Activated naive CD8-positive, alpha-beta T cell treated with anti-CD3 and anti-CD28 coated beads, Interleukin-2, amount 10 ng/mL, durations not matched to agents 7 days and 5 days (primary cell): ENCODE measurements at places on chromosomes 11 and 22. TPM values are rescaled to one million over a fixed set of nuclear protein-coding genes. Genes with fewer than 3 reads are reported as not detected.

DNA sequence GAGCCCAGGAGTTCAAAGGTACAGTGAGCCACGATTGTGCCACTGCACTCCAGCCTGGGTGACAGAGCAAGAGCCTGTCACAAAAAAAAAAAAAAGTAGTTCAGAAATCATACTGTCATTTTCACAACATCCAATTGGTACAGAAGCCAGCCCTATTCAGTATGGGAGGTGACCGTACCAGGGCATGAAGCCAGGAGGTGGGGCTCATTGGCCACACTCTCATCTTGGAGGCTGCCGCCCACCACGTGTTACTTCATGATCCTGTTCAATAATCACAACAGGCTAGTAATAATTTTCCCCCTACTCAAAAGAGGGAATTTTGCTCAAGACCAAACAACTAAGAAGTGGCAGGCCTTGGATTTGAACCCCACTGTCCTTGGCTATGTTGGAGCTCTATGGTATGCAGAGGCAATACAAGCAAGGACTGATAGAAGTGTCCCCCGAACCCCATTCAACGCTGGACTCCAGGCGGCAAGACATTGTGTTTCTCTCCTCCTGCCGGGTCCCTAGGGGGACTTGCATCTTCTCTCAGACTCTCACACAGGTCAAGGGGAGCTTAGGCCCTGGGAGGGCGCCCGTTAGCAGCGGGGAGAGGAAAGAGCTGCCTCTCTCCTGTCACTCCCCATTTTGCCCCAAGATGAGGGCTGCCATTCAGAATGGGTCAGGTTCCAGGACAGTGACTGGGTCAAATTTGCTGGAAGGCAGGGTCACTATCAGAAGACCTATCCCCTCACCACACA lies 40.2 kb upstream of the EMID1 start:
- no peak for DNase-seq

GRCh38 chr11:120384476-120384875 lies 48.3 kb downstream of the ARHGEF12 start:
- no peak for DNase-seq

DNA sequence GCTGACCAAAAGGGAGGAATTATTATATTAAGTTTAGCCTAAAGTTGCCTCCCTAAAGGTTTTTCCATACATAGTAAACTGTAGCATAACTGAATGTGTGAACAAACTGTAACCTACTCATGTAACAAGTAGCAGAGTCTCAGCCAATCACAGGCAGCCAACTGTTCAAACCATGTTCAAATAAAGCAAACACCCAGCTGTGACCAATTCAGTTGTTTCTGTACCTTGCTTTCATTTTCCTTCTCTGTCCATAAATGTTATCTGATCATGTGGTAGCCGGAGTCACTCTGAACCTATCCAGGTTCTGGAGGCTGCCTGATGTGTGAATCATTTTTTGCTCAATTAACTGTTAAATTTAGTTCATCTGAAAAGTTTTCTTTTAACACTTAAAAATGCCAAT lies 373.5 kb downstream of the GUCY1A2 start:
- DNase-seq, result no peak

DNA sequence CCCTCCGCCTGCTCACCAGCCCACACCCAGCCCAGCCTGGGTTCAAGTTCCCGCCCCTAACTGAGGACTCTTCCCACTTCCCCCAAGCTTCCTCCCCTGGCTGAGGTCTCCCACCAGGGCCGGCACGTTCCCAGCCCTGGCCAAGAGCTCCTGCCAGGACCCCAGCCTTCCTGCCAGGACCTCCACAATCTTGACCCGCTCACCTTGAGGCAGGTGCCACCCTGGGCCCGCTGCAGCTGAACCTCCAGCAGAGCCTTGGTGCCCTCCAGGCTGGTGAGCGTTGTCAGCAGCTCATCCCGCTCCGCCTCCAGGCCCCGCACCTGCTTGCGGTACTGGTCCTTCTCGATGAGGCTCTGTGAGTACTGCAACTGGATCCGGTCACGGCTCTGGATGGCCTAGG lies 13.2 kb downstream of the CARD10 start:
- no peak for DNase-seq

DNA sequence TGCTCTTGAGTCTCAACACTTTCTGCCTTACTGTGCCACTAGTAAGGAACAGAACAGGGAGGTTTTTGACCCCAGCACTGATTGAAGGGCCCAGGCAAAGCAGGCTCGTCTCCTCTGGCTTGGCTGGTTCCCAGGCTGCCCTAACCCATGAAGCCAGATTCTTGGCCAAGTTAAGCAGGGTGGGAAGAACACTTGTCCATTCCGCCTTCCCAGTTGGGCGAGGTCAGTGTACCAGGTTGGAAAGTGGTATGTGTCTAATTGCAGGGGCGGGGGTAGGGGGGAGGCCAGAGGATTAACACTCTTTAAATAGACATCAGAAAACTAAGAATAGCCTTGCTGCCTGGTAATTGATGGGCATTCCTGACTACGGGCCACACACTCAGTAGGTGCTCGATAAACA lies 14.4 kb downstream of the TIMP3 start:
- DNase-seq, result no peak

- no peak for DNase-seq
Measured at GRCh38 chr11:102729849-102730815, 5.4 kb upstream of the MMP8 start.

- no peak for DNase-seq
Measured at GRCh38 chr22:21711851-21712250, 23.7 kb downstream of the YPEL1 start.

- no peak for DNase-seq
Measured at GRCh38 chr11:57566905-57567514, 462 bp downstream of the UBE2L6 start.

DNA sequence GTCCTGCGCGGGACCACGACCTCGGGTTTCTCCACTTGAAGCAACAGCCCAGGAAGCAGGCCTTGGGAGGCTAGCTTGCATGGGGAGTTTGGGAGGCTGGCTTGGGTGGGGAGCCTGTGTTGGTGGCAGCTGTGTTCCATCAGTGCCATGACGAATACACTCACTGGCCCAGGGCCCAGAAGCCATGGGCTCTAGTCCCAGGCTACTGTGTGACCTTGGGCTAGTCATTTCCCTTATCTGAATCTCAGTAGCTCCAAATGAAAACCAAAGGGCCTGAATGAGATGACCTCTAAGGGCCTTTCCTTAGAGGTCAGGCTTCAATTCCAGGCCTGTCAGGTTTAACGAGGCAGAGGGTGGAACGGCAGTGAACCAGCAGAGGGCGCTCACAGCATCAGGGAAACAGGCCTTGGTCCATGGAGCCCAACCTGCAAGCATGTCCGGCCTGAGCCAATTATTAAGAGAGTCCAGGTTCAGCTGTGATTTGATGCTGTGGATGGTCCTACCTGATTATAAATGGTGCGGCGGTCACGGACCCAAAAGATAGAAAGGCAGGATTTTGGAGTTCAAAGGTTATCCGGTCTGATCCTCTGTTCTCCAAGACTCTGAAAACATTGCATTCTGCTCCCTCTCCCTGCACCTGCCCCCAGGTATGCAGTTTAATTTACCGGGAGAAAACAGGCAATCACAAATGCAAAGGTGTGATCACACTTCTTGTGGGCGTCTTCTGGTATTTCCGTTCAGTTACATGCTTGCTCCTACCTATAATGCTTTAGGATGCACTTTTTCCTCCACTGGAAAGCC lies 15.9 kb downstream of the PTPN5 start:
- peak; percentile 73 for DNase-seq

GRCh38 chr11:12269446-12270214 lies 107.7 kb upstream of the PARVA start:
- DNase-seq, result no peak

DNA sequence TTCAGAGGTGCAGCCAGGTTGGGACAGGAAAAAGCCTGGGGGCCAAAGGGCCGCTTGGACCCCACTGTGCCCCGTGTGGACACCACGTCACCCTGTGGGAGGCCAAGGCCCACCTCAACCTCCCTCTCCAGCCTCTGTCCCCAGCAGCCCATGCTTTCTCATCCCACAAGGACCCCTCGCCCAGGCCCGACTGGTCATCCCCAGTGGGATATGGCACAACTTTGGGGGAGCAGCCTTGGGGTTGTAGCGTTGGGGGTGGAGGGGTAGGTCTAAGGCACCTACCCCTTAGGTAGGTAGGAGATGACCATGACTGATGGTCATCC lies 44.0 kb downstream of the IGF2 start:
- DNase-seq, result no peak

GRCh38 chr22:23187871-23188700 lies 7.8 kb downstream of the BCR start:
- no peak for DNase-seq

DNA sequence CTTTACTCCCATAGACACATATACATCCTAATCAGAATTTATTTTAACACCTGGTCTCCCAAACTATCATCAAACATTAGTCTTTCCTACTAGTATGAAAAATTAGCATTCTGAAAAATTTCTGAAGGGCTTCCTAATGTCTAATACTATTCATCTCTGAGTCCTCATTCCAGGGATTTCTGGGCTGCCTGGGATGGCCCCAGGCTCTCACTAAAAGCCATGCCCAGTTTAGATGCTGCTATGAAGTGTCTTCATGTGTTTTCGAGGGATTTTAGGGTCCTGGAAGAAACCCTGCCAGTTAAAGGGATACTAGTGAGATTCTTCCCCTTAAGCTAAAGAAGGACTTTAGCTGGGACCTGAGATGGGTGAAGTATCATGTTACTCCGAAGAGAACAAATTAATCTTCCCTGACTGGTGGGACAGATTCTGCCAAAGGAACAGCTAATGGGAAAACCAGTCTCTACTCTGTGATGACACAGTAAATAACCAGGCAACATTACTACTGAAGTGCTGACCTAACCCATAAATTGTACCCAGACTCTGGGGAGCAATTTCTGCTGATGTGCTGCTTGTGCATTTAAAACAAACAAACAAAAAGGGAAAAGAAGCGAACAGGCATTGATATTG lies 342.6 kb downstream of the SOX6 start:
- DNase-seq, result no peak

GRCh38 chr11:69300120-69301060 lies 6.4 kb downstream of the MYEOV start:
- no peak for DNase-seq

GRCh38 chr11:2651054-2651617 lies 48.7 kb downstream of the KCNQ1OT1 start:
- DNase-seq, result no peak

DNA sequence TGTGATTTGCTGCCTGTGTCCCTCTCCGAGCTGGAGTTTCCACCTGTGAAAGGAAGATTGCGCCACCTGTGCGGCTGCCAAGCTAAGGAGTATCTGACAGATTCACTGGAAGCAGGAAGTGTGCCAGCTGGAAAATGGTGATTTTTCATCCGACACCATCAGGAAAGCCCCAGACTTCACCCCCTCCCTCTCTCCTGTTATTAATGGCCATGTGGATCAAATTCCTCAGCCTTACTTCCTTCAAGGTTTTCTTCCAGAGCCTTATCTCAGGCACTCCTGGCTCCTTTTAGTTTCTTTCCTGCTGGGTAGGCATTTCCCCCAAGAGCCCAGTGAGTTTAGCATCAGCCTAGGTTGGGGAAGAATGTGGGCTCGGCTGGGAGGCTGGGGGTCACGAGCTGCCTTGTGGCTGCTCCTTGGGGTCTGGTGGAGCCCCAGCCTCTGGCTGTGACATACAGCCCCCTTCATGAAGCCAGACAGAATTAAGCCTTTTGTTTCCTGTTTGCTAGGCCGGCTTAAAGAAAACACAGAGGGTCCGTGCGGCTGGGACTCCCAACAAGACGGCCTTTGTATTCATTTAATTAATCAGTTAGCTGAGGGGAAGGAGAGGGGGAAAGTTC lies 37.1 kb downstream of the PKNOX2 start:
- no peak for DNase-seq

GRCh38 chr11:48054994-48055291 lies 74.6 kb downstream of the PTPRJ start:
- DNase-seq, result peak; percentile 34

GRCh38 chr11:71282581-71283351 lies 30.4 kb upstream of the SHANK2 start:
- no peak for DNase-seq

GRCh38 chr11:57464539-57465181 lies 4.3 kb downstream of the RTN4RL2 start:
- no peak for DNase-seq

DNA sequence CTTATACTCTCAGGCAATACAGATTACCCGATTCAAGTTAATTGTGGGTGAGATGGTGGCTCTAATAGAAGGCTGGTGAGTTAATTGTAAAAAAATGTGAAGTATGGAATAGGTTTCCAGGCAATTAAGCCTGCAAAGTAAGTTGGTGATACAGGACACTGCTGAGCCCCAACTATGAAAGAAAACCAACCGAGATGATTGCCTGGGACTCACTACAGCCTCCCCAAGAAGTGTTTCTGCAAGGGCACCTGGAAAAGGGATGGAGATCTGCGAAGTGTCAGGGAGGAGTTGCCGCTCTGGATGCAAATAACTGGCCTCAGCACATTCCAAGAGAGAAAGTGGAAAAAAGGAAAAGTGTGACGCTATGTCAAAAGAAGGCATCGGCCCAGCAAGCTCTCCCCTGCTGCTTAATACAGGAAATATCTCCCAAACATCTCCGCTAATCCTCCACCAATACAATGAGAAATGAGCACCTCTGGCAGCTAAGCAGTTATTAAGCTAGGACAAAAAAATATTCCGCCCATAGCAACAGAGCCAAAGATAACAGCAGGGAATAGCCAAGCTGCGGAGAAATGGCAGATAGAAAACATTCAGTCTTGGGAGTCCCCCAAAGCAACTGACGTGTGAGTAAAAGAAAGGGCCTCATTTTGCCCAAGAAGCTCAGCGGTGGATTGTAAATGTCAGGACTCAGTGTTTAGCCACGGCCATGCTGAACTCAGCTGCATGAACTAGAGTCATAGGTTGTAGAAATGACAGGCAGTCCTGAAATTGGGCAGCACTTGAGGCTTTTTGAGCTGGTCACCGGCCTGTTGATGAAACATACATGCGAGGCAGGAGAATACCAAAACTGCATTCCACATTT lies 133.7 kb downstream of the SNX19 start:
- no peak for DNase-seq

DNA sequence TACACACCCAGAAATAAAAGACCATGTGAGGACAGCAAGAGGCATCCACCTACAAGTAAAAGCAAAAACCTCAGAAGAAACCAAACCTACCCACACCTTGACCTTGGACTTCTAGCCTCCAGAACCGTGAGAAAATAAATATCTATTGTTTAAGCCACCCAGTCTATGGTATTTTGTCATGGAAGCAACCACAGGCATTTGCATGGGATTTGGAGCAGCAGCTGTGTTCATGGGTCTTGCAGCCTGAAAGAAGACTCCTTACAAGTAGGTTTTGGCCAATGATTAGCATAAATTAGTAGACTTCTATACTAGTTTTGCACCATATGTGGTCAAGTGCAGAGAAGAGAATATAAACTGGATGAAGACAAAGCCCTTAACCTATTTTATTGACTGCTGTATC lies 27.9 kb downstream of the FSHB start:
- DNase-seq, result no peak

Gene BDNF
- not detected for total RNA-seq

Gene PSMC3
- 113 TPM for total RNA-seq

Gene DRG1
- 87.8 TPM for total RNA-seq

Gene OR51B4
- not detected for total RNA-seq

Gene CYP2D6
- total RNA-seq, result 3.7 TPM

Gene ACR
- total RNA-seq, result not detected

Gene SYT7
- total RNA-seq, result not detected

Gene PYGM
- 7.2 TPM for total RNA-seq

Gene C1QTNF6
- 15.2 TPM for total RNA-seq

Gene BLID
- not detected for total RNA-seq
